ENCODE measurements at places on chromosomes 7 and 10. TPM values are rescaled to one million over a fixed set of nuclear protein-coding genes. Genes with fewer than 3 reads are reported as not detected.

- no peak for DNase-seq
Measured at GRCh38 chr7:26363465-26363864, 71.8 kb downstream of the SNX10 start.

PRKAR1B gene
- 15.1 TPM for total RNA-seq

- no peak for DNase-seq
Measured at GRCh38 chr7:151762583-151763245, 114.2 kb downstream of the PRKAG2 start.

DNA sequence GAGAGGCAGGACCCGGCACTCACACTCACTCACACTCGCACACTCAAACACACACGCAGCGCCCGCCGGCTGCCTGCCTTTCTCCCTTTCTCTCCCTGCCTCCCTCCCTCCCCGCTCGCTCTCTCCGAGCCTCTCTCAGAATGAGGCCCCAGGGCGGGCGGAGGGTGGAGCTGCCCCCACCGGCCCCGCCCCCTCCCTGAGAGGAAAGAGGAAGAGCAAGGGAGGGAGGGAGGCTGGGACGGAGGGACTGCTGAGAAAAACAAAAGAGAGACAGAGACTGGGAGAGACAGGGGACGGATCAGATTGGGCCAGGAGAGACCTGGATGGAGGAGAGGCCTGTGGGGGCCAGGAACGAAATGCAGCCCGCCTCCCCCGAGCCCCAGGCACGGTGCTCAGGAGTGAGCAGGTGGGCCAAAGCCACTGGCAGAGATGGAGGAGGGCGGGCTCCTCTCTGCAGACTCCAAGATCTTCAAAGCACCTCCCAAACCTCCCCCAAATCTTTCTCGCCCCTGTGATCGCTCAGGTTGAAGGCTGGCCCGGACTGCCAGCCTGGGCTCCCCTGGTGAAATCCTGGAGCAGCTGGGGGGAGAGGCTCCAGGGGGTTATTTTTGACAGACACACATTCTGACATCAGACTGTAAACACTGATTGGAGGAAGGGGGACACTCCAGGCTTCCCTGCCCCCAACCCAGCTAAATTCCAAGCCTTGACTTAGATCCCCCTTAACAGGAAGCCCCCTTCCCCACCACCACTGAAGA lies 5.1 kb downstream of the LDB1 start:
- DNase-seq, result peak; percentile 92

DDC gene
- total RNA-seq, result not detected

GRCh38 chr10:121823993-121824463 lies 103.8 kb downstream of the ATE1 start:
- no peak for DNase-seq

ABCB1 gene
- 1.5 TPM for total RNA-seq

DNA sequence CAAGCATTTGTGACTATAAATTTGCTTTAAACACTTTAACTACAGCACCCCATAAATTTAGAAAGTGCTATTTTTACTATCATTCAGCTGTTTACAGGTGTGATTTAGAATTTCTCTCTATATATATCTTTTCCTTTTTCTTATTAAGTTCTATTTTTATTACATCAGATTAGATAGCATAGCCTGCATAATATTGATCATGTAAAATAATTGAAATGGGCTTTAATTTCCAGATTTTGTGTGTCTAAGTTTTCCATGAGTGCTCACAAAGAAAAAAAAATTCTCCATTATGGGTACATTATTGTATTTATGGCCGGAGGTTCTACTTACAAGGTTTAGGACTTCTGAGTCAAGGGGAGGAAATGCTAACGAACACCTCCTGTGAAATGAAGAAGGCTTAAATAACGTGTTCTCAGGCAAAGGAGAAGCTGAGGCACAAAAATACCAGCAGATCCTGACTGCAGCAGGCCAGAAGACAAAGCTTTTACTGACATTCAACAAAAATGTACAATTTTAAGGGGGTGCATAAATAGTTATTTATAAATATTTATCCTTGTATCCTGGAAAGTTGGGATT lies 114.2 kb downstream of the RNF133 start:
- DNase-seq, result no peak

FOXI2 gene
- total RNA-seq, result not detected

GRCh38 chr10:59362144-59362958 lies at the start of gene FAM13C:
FAM13C (minus strand) TSS chr10:59362549; CDS start chr10:59362460, 89 bp downstream.
- DNase-seq, result peak; percentile 68

- no peak for DNase-seq
Measured at GRCh38 chr7:107913851-107914250, 22.9 kb downstream of the DLD start.

MYH16 gene
- not detected for total RNA-seq
